Gastrocnemius medialis (tissue), 4 donors: ENCODE measurements at places on chromosomes 6 and 20. TPM values are rescaled to one million over a fixed set of nuclear protein-coding genes. Genes with fewer than 3 reads are reported as not detected.

TRIM40 gene
- total RNA-seq, result not detected

DNA sequence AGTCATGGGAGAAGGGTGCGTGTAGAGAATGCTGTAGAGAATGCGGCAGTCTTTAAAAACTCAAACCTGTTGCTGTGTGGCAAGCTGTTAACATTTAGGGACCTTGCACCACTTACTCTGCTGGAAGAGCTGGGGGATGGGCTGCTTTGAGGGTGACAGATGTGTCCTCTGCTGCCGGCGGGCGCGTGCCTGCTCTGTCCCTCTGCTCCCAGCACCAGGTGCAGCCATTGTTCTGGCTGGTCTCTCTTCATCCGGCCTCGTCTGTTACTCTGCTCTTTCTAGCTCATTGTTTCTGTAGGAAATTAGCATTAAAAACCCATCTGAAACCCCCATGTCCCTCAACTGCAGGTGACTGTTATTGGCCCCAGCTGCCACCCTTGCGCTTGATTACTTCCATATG, 78.5 kb downstream of the CBFA2T2 start:
- no peak overlapping the region for H3K27ac ChIP-seq
- no peaks in the 10 kb centered on the region for H3K36me3 ChIP-seq
- no peaks in the 10 kb centered on the region for H3K27me3 ChIP-seq
- H3K4me3 ChIP-seq, result no peak overlapping the region

FGD2 gene
- total RNA-seq, result 5.8 TPM

- no peak overlapping the region for H3K4me3 ChIP-seq
- no peaks in the 10 kb centered on the region for H3K27me3 ChIP-seq
- H3K36me3 ChIP-seq, result no peaks in the 10 kb centered on the region
- no peak overlapping the region for H3K27ac ChIP-seq
Measured at GRCh38 chr6:97240222-97240621, 42.8 kb downstream of the MMS22L start.

DNA sequence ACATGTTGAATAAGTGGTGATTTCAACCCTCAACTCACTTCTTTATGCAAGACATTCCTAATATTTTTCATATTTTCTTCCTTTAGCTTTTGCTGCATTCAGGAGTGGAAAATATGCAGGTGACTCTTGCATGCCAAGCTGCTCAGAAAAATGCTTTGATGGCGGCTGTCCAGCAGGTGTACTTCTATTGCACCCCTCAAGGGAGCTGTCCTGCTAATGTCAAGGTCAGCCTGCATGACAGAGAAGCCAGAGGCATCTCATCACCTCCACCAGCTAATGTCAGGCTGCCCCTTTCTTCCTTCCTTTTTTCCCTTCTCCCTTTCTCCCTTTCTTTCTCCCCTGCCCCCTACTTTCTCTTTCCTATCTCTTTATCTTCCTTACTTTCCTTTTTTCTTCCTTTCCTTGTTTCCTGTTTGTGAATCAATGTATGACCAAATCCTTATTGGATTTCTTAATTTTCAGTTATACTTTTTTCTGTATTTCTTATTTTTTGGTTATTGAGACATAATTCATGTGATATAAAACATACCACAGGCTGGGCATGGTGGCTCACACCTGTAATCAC, 112.2 kb downstream of the CD164 start:
- H3K27me3 ChIP-seq, result no peaks in the 10 kb centered on the region
- DNase-seq, result no peak
- no peaks in the 10 kb centered on the region for H3K36me3 ChIP-seq

GRCh38 chr6:136011475-136011874, 160.0 kb downstream of the PDE7B start:
- H3K4me3 ChIP-seq, result no peak overlapping the region
- no peak for DNase-seq
- no peaks in the 10 kb centered on the region for H3K36me3 ChIP-seq
- H3K27me3 ChIP-seq, result no peaks in the 10 kb centered on the region
- H3K27ac ChIP-seq, result no peak overlapping the region
- no peaks in the 10 kb centered on the region for H3K4me1 ChIP-seq

- H3K36me3 ChIP-seq, result no peaks in the 10 kb centered on the region
- no peaks in the 10 kb centered on the region for H3K4me1 ChIP-seq
- H3K27ac ChIP-seq, result no peak overlapping the region
- no peak overlapping the region for H3K4me3 ChIP-seq
- no peaks in the 10 kb centered on the region for H3K27me3 ChIP-seq
- DNase-seq, result no peak
Measured at GRCh38 chr6:154427446-154427845, 70.8 kb upstream of the IPCEF1 start.

DNA sequence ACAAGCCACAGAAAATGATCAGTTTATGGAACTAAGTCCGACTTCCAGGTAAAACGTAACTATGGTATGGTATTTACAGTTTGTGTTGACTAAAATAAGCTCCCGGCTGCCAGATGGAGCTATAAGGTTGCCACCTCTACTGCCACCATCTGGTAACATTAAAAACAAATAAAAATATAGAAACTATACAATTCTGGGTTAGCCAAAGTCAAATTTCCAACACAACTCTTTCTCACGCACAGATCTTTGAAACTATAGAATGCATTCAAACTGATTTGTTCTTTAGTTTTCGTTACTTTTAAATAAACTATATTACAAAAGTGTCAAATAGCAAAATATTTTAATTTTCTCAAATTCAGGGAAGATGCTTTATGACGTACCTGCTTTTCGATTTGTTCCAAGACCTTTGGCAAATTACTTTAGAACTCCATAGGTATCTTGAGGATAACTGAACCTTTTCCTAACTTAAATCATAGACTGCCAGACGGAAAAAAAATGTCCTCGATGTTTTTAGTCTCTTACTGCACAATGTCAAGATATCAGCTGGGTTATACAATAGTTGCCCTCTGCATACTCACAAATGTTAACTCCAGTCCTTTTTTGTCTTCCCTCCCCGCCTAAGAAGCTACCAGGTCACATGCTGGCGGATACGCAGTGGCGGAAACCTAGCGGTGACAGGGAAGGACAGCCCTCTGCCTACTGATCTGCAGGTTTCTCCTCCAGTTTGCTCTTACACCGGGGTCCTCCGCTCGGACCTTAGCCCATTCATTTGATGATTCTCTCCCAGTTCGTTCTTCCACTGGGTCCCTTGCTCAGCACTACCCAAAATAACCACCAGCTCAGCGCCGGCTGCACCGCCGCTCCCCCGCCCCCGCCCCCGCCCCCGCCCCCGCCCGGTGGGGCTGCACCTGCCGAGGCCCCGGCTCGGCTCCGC, 888 bp downstream of the SLC17A5 start:
- H3K36me3 ChIP-seq, result no peaks in the 10 kb centered on the region
- H3K27me3 ChIP-seq, result no peaks in the 10 kb centered on the region
- DNase-seq, result peak; percentile 51
- H3K4me3 ChIP-seq, result peak overlapping the region; percentile 83

DNA sequence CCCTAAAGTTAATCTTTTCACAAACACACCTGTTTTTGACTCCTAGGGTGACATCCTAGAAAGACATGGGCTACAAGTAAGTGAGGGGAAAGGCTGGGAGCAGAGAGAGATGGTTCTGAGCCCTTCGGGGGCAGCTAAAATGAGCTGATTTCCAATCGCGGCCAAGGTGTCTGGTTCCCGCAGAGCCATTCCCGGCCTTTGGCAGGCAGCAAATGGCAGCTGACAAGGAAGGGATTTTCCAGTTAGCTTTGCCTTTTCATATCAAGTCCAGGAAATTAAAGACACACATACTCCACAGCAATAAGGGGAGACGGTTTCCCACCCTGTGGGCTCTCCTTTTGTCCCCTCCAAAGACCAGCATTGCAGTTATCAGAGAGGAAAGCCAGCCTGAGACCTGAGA, 228.5 kb downstream of the ZMYND8 start:
- peaks cover 18% of the 10 kb centered on the region for H3K4me1 ChIP-seq
- no peaks in the 10 kb centered on the region for H3K27me3 ChIP-seq
- H3K36me3 ChIP-seq, result no peaks in the 10 kb centered on the region
- DNase-seq, result no peak
- no peak overlapping the region for H3K4me3 ChIP-seq

DNA sequence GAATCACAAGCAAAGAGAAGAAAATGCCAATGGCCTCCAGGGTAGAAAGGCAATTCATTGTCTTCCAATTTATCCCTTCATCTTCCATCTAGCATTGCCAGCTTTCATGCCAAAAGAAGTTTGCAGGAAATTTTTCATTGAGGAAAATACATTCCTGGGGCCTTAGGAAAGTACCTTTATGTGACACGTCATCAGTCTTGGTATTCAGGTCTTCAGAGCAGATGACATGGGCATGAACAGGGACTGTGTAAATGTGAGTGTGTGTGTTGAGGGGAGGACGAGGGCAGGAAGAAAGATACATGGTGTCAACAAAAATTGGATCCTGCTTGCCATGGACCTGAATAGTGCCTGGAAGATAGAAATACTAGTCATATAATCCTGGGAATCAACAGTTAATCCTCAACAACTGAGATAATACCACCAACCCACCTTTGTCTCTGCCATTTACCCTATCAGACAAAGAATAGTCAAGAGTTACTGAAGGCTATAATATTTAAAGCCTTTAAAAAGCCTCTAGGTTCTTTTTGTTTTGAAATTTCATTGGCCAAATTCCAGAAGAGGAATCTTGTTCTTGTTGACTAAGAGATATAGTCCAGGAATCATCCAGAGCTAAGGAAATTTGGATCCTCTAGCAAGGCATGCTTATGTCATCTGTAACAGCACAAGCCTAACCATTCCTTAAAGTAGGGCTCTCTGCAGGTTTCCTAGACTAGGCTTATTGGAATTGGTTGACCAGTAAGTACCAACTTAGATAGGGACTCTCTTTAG, 405.8 kb upstream of the SASH1 start:
- no peaks in the 10 kb centered on the region for H3K36me3 ChIP-seq
- no peak overlapping the region for H3K4me3 ChIP-seq

TENT5A gene
- total RNA-seq, result 2.4 TPM

- DNase-seq, result no peak
- H3K27me3 ChIP-seq, result no peaks in the 10 kb centered on the region
- no peaks in the 10 kb centered on the region for H3K4me1 ChIP-seq
- no peak overlapping the region for H3K4me3 ChIP-seq
- H3K36me3 ChIP-seq, result no peaks in the 10 kb centered on the region
Measured at GRCh38 chr6:151633526-151634335, 139.9 kb downstream of the CCDC170 start.

DNA sequence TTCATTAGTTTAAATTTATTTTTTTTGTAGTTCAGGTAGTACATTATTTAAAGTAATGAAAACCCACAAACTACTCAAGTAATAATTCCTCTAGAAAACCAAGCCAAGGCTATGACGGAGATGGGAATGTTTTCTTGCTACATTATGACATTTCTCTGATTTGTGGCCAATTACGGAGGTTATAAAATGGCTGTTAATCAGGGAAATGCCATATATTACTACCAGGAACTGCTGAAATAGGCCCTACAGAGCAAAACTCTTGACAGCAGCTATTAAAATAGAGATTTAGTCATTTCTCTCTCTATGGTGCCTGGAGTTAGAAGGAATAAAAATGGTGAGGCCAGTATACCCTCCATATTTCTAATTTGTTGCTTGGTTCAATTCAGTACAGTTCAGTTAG, 280.0 kb downstream of the ARHGAP18 start:
- DNase-seq, result no peak
- H3K27me3 ChIP-seq, result no peaks in the 10 kb centered on the region
- H3K27ac ChIP-seq, result no peak overlapping the region
- peaks cover 8% of the 10 kb centered on the region for H3K36me3 ChIP-seq
- H3K4me3 ChIP-seq, result no peak overlapping the region

FUT9 gene
- total RNA-seq, result not detected

TRIM31 gene
- not detected for total RNA-seq
